Sigmoid colon (tissue), 7 donors: ENCODE measurements at places on chromosomes 5 and 9. TPM values are rescaled to one million over a fixed set of nuclear protein-coding genes. Genes with fewer than 3 reads are reported as not detected.

The MYMK gene
- polyA plus RNA-seq = not detected

The ZNF300 gene
- polyA plus RNA-seq = 4.2 TPM

The HAND1 gene
- not detected for polyA plus RNA-seq

The CAMK4 gene
- polyA plus RNA-seq = 0.60 TPM

The PCDHAC2 gene
- polyA plus RNA-seq = not detected

The IFNB1 gene
- polyA plus RNA-seq = not detected

The CMYA5 gene
- 0.46 TPM for polyA plus RNA-seq

GRCh38 chr5:90337449-90338052 lies 72.0 kb downstream of the CETN3 start:
- H3K4me1 ChIP-seq = no peaks in the 10 kb centered on the region
- no peak for DNase-seq
- H3K27ac ChIP-seq = no peak overlapping the region
- no peak overlapping the region for H3K4me3 ChIP-seq
- no peaks in the 10 kb centered on the region for H3K36me3 ChIP-seq
- H3K27me3 ChIP-seq = no peaks in the 10 kb centered on the region

GRCh38 chr5:32752411-32752810 lies 41.3 kb downstream of the NPR3 start:
- no peaks in the 10 kb centered on the region for H3K36me3 ChIP-seq
- no peaks in the 10 kb centered on the region for H3K4me1 ChIP-seq
- DNase-seq = no peak
- no peaks in the 10 kb centered on the region for H3K27me3 ChIP-seq
- no peak overlapping the region for H3K27ac ChIP-seq

- no peak overlapping the region for H3K4me3 ChIP-seq
- H3K4me1 ChIP-seq = no peaks in the 10 kb centered on the region
- H3K36me3 ChIP-seq = no peaks in the 10 kb centered on the region
- no peaks in the 10 kb centered on the region for H3K27me3 ChIP-seq
Observed at GRCh38 chr9:12305211-12305610, 388.0 kb upstream of the TYRP1 start.

DNA sequence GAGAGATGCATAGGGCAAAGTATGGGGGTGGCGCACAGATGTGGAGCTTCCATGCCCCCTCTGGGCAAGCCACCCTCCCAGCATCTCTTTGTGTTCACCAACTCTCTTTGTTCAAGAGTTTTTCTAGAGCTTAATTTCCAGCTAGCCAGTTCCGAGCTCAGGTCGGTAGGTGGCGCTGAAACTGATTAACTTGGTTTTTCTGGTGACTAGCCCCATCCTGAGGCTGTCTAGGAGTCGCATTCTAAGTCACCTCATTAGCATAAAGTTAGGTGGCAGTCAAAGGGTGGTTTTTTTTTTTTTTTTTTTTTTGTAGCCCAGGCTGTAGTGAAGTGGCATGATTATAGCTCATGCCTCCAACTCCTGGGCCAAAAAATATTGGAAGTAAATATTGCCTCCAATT lies 476.4 kb downstream of the KDM4C start:
- DNase-seq = no peak
- H3K27ac ChIP-seq = no peak overlapping the region
- no peak overlapping the region for H3K4me3 ChIP-seq
- no peaks in the 10 kb centered on the region for H3K36me3 ChIP-seq

- no peak overlapping the region for H3K27ac ChIP-seq
- no peaks in the 10 kb centered on the region for H3K4me1 ChIP-seq
- H3K27me3 ChIP-seq = peaks cover 6% of the 10 kb centered on the region
- H3K36me3 ChIP-seq = no peaks in the 10 kb centered on the region
- no peak for DNase-seq
Observed at GRCh38 chr9:134877541-134877940, 3.1 kb upstream of the FCN2 start.

GRCh38 chr9:136522314-136523237 lies 23.3 kb downstream of the NOTCH1 start:
- peaks cover 44% of the 10 kb centered on the region for H3K4me1 ChIP-seq
- H3K27me3 ChIP-seq = no peaks in the 10 kb centered on the region
- peaks cover 18% of the 10 kb centered on the region for H3K36me3 ChIP-seq
- no peak overlapping the region for H3K4me3 ChIP-seq

DNA sequence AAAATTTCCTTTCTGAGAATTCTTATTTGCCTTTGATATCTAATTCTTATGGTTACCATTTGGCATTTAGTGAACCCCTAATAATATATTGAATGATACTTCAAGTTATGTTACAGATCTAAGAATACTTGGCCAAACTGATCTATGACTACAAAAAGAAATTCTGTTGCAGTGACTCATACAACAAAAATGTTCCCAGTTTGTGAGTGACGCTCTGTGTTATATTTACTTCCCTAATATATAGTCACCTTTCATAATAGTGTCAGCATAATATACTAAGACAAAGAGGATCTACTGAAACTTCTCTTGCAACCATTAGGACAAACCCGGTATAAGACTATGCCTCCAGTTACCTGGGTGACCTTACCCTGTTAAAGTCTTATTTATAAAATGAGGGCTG lies 216.9 kb upstream of the TLX3 start:
- no peak overlapping the region for H3K4me3 ChIP-seq
- no peaks in the 10 kb centered on the region for H3K27me3 ChIP-seq
- no peak overlapping the region for H3K27ac ChIP-seq
- H3K36me3 ChIP-seq = no peaks in the 10 kb centered on the region
- H3K4me1 ChIP-seq = no peaks in the 10 kb centered on the region

DNA sequence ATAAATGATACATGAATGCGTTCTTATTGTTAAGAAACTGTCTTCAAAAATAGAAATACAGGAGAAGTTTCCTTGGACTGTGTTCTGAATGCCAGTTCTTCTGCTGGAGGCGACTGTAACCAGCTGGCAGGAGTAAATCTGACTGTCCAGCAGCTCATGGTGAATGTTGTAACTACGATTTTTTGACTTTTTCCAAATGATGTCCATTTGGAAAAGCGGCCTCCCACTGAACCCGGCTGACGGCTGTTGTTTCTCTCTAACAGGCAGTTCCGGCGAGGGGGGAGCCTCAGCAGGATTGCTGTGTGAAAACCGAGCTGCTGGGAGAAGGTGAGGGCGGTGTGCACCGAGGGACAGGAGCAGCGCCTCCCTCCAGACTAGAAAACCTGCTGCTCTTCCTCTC lies 91.9 kb downstream of the EHMT1 start:
- H3K27ac ChIP-seq = no peak overlapping the region
- DNase-seq = peak; percentile 77
- H3K4me1 ChIP-seq = no peaks in the 10 kb centered on the region
- no peak overlapping the region for H3K4me3 ChIP-seq
- H3K36me3 ChIP-seq = peaks cover 19% of the 10 kb centered on the region

GRCh38 chr5:131460867-131461572 lies 174.0 kb downstream of the RAPGEF6 start:
- no peak overlapping the region for H3K27ac ChIP-seq
- peaks cover 4% of the 10 kb centered on the region for H3K36me3 ChIP-seq
- H3K27me3 ChIP-seq = no peaks in the 10 kb centered on the region
- peaks cover 8% of the 10 kb centered on the region for H3K4me1 ChIP-seq

GRCh38 chr5:105529851-105530250 lies 1967.3 kb upstream of the NUDT12 start:
- no peaks in the 10 kb centered on the region for H3K36me3 ChIP-seq
- no peak for DNase-seq
- no peaks in the 10 kb centered on the region for H3K4me1 ChIP-seq
- H3K4me3 ChIP-seq = no peak overlapping the region
- H3K27ac ChIP-seq = no peak overlapping the region

GRCh38 chr9:105205787-105206495 lies 38.5 kb upstream of the SLC44A1 start:
- DNase-seq = peak; percentile 91
- no peaks in the 10 kb centered on the region for H3K36me3 ChIP-seq
- peak overlapping the region; percentile 48 for H3K27ac ChIP-seq
- H3K4me1 ChIP-seq = peaks cover 15% of the 10 kb centered on the region
- H3K27me3 ChIP-seq = no peaks in the 10 kb centered on the region

DNA sequence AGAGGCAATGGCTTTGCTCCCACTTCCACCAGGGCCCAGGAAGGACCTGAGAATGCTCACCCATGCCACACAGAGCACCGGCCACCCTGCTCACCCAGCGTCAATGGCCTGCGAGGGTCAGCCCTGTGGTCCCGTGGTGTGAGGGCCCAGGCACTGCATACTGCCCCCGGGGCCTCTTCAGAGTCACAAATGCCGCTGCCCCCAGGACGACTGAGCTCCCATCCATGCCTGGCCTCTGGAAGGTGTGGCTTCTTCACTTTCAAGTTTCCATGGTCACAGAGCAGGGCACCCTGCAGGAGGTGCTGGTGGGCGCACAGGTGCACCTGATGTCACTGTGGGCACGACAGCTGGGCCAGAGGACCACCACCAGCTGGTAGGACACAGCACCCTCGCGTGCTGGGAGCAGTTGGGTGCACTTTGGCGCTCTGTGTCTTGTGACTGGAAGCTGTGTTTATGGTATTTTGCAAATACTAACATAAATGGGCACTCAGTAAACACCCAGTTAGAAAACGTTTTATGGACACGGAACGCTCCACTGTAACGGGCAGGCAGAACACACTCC lies 12.5 kb upstream of the ZDHHC11 start:
- H3K4me1 ChIP-seq = no peaks in the 10 kb centered on the region
- H3K36me3 ChIP-seq = no peaks in the 10 kb centered on the region
- no peak overlapping the region for H3K27ac ChIP-seq
- DNase-seq = no peak
- H3K4me3 ChIP-seq = no peak overlapping the region
- no peaks in the 10 kb centered on the region for H3K27me3 ChIP-seq

GRCh38 chr5:157106630-157107461 lies 2.0 kb downstream of the HAVCR2 start:
- H3K36me3 ChIP-seq = no peaks in the 10 kb centered on the region
- no peak overlapping the region for H3K4me3 ChIP-seq
- peak overlapping the region; percentile 27 for H3K27ac ChIP-seq
- no peaks in the 10 kb centered on the region for H3K4me1 ChIP-seq
- DNase-seq = no peak

DNA sequence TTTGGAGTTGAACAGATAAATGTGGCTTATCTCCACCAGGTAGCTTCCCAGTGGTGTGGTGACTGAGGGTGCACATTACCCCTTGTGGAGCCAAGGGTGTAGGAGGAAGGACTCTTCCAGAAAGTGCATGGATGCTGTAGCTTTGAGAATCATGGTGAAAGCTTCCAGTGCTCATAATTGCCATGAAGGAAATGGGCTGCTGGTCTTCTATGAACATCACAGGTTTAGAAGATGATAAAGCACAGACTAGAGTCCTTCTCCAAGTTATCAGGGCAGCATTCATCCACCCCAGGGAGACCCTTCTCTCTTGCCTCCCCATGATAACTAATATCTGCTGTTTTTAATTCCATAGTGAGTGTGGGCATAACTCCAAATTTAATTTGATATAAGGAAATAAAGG lies 93.4 kb upstream of the CHD1 start:
- H3K4me1 ChIP-seq = peaks cover 4% of the 10 kb centered on the region
- peaks cover 5% of the 10 kb centered on the region for H3K27me3 ChIP-seq
- DNase-seq = no peak
- H3K36me3 ChIP-seq = no peaks in the 10 kb centered on the region
- no peak overlapping the region for H3K27ac ChIP-seq

- no peak overlapping the region for H3K4me3 ChIP-seq
- H3K4me1 ChIP-seq = no peaks in the 10 kb centered on the region
- H3K36me3 ChIP-seq = no peaks in the 10 kb centered on the region
- peak; percentile 60 for DNase-seq
- no peak overlapping the region for H3K27ac ChIP-seq
Observed at GRCh38 chr5:1763548-1763911, 36.1 kb downstream of the MRPL36 start.

GRCh38 chr5:52840277-52841050 lies 52.7 kb downstream of the ITGA1 start:
- peak overlapping the region; percentile 16 for H3K4me3 ChIP-seq
- H3K27ac ChIP-seq = peak overlapping the region; percentile 76
- no peak for DNase-seq
- H3K4me1 ChIP-seq = peaks cover 65% of the 10 kb centered on the region

- H3K4me3 ChIP-seq = no peak overlapping the region
- peaks cover 19% of the 10 kb centered on the region for H3K4me1 ChIP-seq
- H3K36me3 ChIP-seq = no peaks in the 10 kb centered on the region
- H3K27ac ChIP-seq = no peak overlapping the region
- DNase-seq = no peak
Observed at GRCh38 chr5:119353213-119353612, 2.6 kb upstream of the TNFAIP8 start.

DNA sequence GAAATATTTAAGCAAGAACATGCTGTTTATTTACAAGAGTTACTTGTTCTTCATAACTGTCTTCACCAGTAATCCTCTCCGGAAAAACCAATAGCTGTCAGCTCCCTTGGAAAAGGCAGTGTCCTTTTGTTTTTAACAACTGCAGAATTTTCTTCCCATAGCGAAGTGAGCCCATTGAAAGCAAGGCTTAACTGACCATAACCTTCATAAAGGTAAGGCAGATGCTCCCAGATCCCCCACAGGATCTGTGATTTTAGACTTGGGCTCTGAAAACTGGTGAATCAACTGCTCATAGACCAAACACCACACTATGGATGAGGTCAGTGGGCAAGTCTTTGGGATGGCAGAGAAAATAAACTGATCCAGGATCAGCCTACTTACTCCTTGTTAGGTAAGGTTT lies 155.0 kb downstream of the GLIS3 start:
- peak overlapping the region; percentile 57 for H3K27ac ChIP-seq
- no peak for DNase-seq
- H3K36me3 ChIP-seq = no peaks in the 10 kb centered on the region

DNA sequence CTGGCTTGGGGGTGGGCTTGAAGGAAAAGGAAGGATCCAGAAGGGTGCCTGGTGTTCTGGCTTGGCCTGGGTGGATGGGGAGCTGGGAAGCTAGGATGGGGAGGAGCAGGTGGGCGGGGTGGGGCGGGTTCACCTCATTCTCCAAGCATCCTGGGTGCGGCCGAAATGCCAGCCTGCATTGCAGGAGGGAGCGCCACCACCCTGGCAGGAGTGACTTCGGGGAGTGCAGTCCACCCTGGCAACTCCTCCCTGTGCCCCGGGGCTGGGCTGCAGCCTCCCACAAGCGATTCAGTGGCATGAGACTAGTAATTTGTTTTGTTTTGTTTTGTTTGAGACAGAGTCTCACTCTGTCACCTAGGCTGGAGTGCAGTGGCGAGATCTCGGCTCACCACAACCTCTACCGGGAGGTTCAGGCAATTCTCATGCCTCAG lies 5.5 kb downstream of the TTC16 start:
- H3K27me3 ChIP-seq = no peaks in the 10 kb centered on the region
- DNase-seq = no peak
- H3K27ac ChIP-seq = no peak overlapping the region
- no peaks in the 10 kb centered on the region for H3K36me3 ChIP-seq

- H3K36me3 ChIP-seq = no peaks in the 10 kb centered on the region
- no peak for DNase-seq
- no peaks in the 10 kb centered on the region for H3K27me3 ChIP-seq
- peaks cover 3% of the 10 kb centered on the region for H3K4me1 ChIP-seq
- H3K4me3 ChIP-seq = no peak overlapping the region
Observed at GRCh38 chr9:19931098-19931890, 142.5 kb upstream of the SLC24A2 start.

DNA sequence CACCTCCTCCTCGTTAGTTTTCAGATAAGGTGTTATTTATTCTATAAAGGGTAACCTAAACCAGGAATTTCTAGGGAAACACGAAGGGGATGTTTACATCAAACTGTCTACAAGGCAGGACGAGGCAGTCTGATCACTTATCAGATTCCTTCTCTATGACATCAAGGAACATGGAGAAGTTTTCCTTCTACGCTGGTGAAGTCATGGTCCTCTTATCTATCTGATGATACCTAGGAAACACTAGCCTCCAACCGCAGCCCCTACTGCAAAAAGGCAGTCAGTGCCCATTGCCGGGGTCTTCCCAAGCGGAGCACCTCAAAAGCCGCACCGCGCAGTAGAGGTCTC lies 1.5 kb downstream of the MPDZ start:
- peaks cover 33% of the 10 kb centered on the region for H3K4me1 ChIP-seq
- no peaks in the 10 kb centered on the region for H3K36me3 ChIP-seq
- no peak for DNase-seq
- no peaks in the 10 kb centered on the region for H3K27me3 ChIP-seq
- H3K4me3 ChIP-seq = peak overlapping the region; percentile 72
